GF-D8 (cell line): ENCODE measurements at places on chromosomes 5 and 9.

DNA sequence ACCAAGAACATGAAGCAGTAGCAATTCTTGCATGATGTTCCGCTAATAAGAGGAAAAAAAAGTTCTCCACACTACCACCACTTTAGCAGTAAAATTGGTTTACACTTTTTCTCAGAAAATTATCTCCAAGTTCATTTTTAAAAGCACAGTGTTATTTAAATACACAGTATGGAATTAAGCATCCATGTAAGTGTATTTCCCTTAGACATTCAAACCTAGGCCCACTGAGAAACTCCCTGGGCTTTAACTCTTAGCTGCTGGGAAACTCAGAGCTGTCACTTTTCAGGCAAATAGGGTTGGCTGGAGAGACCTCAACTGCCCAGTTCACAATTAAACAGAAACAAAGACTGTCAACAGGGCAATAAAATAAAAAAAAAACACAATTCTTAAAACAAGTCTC is 2.7 kb downstream of the GNAQ start:
- DNase-seq, result no peak

- DNase-seq, result no peak
Observed at GRCh38 chr5:99879791-99880511, 655.2 kb upstream of the FAM174A start.

- DNase-seq, result no peak
Observed at GRCh38 chr9:34454571-34455065, 3.8 kb downstream of the FAM219A start.

- DNase-seq, result no peak
Observed at GRCh38 chr5:35820735-35821134, 36.0 kb upstream of the IL7R start.

DNA sequence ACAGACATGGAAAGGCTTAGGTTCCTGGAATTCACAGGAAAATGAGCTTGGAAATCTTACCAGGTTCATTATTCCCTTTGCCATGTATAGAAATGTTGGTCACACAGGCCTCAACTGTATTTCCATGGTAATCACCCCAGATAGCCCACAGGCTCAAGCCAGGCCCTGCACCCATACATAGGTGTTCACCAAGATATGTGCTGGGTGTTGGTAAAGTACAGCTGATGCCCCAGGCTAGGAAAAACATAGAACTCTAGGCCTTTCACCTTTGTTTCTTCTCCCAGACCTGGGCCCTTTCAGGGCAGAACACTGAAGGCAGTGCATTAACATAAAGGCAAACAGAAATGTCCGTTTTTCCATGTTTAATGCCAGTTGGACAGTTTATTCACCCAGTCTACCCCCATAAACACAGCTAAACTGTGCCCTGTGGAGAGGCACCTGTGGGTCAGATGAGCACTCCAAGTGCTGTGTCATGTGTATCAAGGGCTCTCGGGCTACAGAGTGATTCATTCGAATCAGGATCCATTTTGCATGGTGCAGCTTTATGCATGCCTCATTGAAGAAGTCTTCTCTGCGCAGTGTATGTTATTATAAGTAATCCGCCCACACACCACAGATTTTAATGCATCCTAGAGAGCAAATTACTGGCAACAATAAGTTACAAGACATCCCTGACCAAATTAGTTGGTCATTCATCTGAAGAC is 93.4 kb upstream of the SLC30A5 start:
- no peak for DNase-seq

GRCh38 chr9:76677481-76678055 is 86.7 kb upstream of the PCA3 start:
- no peak for DNase-seq

DNA sequence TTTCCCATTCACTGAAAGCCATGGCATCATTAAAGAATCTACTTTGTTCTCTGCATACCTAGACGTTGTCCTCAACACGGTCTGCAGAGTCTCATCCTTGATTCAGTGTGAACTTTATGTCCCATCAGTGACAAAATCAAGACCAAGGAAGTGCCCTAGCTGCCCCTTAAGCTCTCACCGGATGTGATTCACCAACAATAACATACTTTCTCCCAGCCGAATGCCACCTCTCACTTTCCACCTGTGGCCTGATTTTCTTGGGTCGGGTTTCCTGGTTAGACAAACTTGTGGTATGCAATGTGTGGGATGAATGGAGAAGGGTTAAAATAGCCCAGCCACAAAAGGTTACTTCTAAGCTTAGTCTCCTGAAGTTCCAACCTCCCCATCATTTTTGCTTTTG is 145.3 kb upstream of the PAPPA start:
- DNase-seq, result no peak

DNA sequence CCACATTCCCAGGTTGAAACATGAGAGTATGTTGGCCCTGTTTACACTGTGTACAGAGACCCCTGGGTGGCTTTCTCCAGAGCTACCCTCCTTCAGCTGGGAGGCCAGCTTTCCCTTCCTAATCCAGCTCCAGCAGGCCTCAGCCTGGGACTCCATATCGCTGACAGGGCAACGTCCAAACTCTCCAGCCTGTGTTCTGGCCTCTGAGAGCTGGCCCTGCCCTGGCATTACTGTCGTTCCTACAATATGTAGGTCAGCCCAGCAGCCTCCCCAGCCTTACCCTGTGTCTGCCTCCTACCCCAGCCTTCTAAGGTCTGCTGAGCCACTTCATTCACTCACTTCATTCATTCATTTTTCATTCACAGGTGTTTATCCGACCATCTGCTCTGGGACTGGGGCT is 8.3 kb upstream of the EEIG1 start:
- DNase-seq, result no peak

DNA sequence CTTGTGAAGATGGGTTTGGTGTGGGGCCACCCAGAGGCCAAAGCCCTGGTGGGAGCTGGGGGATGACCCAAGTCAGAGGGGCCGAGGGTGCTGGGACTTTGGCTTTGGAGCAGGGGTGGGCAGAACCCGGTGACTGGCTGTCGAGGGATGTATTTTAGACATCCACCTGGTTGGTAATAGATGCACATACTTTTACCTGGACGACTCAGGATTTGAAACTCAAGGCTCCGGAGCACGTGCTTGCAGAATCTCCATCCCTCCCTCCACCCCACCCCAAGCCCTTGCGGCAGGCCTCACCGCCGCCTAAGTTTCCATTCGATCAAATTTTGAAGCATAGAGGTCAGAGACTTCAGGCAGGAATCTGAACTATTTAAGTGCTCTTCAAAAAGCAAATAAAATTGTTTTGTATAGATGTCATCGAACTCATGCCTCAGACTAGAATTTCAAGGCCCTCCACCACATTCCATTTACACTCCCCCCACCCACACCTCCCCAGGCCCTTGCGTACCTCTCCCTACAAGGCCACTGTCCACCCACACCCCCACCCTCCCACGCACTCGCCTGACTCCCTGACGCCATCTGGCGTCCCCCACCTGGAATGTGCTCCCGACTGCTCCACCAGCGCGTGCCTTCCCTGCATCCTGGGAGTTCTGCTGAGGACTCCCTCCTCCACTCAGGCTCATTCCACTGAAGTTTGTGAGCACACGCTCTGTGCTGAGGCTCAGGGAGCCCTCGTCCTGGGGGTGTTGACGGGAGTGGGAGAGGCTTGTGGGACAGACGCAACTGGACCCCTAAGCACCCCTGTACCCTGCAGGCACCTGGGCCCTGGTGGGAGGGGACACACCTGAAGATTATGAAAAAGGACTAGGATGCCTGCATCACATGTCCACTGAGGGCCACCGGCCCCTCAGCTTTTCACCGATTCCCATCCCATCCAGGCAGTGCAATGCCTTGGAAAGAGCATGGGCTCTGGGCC is 56.4 kb upstream of the RPL26L1 start:
- DNase-seq, result no peak

DNA sequence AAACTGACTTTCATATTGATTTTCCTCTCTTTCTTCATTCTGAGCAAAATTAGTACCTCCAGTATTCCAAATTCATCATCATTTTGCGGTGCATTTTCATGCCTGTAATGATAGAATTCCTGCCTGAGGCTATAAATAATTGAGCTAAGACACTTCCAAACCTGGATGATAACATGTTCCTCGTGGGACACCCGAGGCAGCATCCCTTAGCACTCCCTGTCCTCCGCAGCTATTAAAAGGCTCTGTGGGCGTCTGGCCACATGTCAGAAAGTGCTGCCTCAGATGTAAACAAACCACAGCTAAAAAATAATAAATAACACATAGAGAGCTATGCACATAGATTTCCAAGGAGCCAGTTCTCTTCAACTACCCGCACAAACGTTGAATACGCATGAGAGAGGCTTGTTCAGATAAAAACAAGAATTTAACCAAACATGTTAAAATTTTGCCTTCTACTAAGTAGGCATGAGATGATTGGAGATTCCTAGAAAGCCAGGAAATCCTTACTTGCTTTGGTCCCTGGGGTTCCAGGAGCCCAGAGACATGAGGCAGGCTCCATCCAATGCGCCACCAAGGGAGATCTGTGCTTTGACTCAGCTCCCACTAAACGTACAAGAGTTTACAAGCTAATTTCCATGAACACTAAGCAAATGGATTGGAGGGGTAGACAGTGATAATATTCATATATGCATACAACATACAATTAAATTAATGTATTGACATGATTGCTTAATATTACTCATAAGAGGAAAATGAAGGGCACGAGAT is 82.7 kb downstream of the SHC3 start:
- DNase-seq, result no peak

DNA sequence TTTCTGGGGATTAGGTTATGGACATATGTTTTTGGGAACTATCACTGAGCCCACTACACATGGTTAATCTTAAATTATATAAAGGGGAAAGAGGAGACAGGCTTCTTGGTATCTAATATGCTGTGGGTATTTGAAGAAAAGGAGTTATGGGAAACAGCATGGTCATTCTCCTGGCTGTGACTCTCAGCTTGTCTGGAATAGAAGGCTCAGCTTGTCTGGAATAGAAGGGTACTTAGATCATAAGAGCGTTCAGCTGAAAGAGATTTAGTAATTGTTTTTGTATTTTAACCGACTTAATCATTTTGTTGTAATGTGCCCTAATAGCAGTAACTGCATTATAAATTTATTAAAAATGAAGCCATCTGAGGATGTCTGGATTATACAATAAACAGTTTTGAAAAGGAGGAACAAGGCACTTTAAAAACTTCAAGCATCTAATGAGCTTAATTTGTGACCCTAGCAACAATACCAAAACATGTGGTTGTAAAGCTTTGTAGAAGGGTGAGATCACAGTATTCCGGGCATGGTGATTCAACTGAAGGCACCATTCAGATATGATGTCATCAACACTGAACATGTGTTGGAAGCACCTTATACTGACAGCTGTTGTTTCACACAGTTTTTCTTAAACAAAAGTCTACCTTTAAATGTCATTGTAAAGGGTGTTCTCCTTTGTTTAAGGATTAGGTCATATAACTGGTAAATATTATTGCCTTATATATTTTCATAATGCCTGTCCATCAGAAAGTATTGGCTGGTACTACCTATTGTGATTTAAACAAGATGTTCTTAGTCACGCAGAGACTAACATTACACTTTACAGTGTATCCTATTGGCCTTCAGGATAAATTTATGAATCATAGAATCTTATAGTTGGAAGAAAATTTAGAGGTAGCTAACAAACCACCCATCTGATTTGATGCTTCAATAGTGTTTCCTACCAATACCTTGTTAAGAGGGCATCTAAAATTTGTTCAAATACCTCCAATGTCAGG is 2174.1 kb upstream of the WWC1 start:
- no peak for DNase-seq

DNA sequence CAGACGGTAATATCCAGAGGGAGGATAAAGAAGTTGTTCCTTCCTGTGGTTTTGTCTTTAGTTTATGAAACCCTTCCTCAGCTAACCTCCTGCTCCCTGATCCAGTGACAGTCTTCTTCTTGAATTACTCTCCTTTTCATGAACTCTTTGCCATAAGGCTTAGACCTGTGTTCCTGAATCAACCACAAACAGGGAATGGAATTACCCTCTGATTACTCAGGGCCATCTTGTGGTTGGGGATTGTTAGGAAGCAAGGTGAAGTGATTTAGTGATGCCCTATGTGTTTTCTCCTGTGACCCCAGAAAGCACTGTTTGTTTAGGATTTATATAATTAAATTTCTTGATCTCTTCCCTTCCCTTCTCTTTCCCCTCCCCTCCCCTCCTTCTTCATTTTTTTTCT is 409.1 kb downstream of the TAF11L14 start:
- DNase-seq, result no peak

GRCh38 chr9:7153566-7153965 is 395.8 kb downstream of the KDM4C start:
- DNase-seq, result no peak

DNA sequence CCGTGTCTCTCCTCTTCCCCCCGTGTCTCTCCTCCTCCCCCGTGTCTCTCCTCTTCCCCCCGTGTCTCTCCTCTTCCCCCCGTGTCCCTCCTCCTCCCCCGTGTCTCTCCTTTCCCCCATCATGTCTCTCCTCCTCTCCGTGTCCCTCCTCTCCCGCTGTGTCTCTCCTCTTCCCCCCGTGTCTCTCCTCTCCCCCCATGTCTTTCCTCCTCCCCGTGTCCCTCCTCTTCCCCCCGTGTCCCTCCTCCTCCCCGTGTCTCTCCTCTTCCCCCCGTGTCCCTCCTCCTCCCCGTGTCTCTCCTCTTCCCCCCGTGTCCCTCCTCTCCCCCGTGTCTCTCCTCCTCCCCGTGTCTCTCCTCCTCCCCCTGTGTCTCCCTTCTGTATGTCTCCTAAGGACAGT is 12.8 kb upstream of the RNU6ATAC start:
- DNase-seq, result no peak

DNA sequence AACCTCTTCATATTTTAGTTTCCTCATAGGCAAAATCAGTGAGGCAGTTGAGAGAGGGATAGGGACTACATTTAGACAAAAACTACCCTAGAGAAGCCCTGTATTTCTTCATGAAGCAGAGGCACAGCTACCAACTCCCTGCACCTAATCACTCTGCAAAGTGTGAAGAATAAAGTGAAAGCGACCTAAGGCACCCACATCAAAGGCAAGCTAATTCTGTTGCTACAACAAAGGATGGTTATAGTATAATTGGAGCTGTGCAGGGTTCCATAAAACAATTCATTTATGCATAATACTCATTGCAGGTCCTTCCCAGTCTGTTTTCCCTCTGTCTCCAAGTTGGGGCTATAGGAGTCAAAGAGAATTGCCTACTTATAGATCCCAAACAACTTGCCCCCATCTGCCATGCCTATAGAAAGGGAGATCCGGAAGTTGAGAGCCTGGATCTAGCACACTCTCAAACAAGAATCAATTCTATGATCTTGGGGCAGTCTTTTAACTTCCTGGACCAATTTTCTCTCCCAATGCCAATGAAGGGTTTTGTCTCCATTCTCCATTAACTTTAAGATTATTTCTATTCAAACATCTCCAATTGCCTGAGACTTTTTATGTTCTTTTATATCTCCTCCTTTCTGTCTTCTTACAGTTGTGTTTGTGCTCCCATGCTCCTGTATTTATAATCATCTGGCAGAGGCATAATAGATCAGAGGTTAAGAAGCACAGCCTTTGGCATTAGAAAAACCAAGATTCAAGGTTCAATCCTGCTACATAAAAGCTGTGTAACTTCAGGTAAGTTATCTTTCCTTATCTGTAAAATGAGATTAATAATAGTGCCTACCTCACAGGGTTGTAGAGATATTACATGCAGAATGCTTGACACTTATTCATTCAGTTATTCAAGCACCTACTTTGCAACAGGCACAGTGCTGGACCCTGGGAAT is 56.0 kb upstream of the PTGER4 start:
- no peak for DNase-seq

- no peak for DNase-seq
Observed at GRCh38 chr9:136529516-136530460, 16.1 kb downstream of the NOTCH1 start.
